ENCODE measurements at places on chromosomes 7 and 10.
A peak's percentile ranks its signal among the peaks of the same experiment; 100 is the strongest.

- no peak for DNase-seq
Observed at GRCh38 chr7:31190906-31191305, 138.8 kb downstream of the ADCYAP1R1 start.

GRCh38 chr10:111747751-111748150 lies 435.8 kb downstream of the GPAM start:
- DNase-seq, result no peak

DNA sequence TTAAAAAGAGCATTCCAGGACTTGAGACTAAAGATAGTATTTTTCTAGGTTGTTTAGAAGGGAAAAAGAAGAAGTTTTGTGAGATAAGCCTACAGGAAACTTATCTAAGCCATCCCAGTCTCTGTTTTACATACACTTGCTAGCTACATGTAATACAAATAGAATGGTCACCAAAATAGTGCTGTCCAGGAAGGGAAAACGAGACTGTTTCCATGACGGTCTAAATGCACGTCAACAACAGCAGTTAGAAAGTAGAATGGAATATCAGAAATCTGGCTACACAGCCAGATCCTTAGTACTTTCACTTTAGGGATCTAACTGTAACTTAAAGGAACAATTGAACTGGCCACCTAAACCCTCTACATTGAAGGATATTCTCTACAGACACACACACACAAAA lies 117.6 kb downstream of the TSPAN12 start:
- DNase-seq, result no peak

GRCh38 chr7:4862156-4862555 lies 326 bp upstream of the PAPOLB start:
- no peak for DNase-seq

DNA sequence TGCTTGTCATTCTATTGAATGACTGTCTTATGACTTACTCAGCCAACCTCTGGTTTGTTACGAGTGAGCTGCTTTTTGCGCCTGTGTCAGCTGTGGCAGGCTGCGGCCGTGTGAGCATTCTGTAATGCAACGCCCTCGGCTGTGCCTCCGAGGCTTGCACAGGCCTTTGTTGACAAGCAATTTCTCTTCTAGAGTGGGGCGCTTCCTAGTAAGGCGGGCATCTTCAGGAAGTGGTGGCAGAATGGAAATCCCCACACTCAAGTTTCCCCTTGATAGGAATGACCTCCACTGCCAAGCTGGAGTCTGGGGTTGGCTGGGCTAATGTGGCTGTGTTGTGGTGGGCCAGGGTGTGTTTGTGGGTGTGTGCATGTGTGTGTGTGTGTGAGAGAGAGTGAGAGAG lies 20.2 kb upstream of the TMEM178B start:
- no peak for DNase-seq

- no peak for DNase-seq
Observed at GRCh38 chr10:31426401-31426800, 107.4 kb downstream of the ZEB1 start.

DNA sequence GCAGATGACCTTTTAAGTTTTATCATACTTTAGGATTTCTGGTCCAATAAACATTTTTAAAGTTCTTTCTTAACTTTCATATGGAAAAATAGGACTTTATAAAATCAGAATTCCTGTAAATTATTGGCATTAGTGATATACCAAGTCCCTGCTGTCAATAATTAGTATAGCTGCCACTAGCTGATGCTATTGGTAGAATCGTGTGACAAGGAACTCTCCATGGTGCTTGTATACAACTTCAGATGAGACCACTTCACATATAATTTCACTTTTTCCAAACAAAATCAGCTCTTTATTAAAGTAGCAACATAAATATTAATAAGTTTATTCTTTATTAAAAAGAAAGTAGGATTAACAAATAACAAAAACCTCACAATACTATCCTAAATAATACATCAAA lies 49.9 kb downstream of the ZNF800 start:
- no peak for DNase-seq

GRCh38 chr10:126135177-126135576 lies 238.8 kb downstream of the FANK1 start:
- DNase-seq, result no peak

DNA sequence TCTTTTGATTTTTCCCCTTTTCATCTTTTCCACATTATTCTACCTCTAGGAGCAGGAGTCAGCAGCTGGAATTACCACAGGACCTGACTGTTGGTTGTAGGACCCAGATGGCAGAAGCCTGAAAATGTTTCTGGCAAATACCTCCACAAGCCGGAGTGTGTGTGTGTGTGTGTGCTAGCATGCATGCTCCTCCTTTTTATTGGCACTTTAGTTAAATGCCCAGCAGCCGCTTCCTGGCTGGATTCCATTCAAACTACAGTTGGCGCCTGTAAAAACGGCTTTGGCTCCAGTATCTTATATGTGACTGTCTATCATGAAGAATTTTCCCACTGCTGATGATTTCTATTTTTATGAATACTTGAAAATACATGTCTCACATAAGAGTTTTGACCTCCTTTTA lies 319.7 kb upstream of the SP4 start:
- DNase-seq, result peak; percentile 15

- no peak for DNase-seq
Observed at GRCh38 chr7:43119371-43120075, 7.1 kb downstream of the HECW1 start.

GRCh38 chr10:79493806-79494205 lies 18.5 kb upstream of the EIF5AL1 start:
- DNase-seq, result no peak

- DNase-seq, result no peak
Observed at GRCh38 chr10:60270426-60270825, 119.2 kb downstream of the ANK3 start.

DNA sequence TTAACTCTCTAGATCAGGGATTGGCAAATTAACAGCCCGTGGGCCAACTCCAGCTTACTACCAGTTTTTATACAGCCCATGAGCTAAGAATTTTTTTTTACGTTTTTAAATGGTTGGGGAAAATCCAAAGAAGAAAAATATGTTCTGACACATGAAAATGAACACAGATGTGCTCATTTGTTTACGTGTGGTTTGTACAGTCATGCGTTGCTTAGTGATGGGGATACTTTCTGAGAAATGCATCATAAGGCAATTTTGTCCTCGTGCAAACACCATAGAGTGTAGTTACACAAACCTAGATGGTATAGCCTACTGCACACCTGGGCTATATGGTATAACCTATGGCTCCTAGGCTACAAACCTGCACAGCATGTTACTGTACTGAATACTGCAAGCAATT lies 8.3 kb upstream of the SMKR1 start:
- DNase-seq, result no peak

DNA sequence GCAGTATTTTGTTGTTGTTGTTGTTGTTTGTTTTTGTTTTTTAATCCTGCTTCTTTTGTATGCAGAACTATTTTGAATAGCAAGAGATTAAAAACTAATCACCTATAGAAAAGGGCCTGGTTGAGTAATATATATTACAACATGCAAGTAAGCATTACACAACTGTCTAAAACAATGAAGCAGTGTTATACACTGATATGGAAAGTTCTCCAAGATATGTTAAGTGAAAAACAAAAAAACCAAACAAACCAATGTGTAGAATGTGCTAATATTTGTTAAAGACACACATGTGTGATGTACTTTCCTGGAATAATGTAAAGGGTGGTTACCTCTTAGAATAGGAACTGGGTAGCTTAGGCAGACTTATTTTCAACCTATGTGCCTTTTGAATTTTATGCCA lies 117.4 kb downstream of the ZNF365 start:
- DNase-seq, result no peak

- DNase-seq, result peak; percentile 14
Observed at GRCh38 chr10:131859341-131860020, 41.3 kb upstream of the PPP2R2D start.

- no peak for DNase-seq
Observed at GRCh38 chr7:10724449-10724848, 249.2 kb upstream of the PHF14 start.

GRCh38 chr10:36280890-36281499 lies 638.9 kb upstream of the FZD8 start:
- DNase-seq, result no peak

GRCh38 chr7:143205560-143206293 lies 16.1 kb upstream of the TAS2R40 start:
- no peak for DNase-seq

DNA sequence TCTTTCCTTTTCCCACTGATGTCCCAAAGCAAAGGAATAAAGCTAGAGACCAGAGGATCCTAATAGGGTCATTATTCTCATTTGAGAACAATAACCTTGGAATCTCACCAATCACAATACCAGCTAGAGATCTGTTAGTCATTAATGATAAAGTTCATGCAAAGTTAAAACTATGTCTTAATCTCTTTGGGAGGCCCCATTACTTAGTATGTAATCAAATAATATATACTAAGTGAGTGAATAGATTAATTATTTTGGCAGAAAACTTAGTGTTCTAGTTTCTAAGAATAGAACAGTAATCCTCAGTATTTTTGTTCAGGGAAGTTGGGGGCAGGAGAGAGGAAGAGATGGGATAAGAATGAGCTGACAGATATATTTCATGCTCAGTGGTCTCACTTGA lies 227.2 kb downstream of the MTERF1 start:
- DNase-seq, result no peak

DNA sequence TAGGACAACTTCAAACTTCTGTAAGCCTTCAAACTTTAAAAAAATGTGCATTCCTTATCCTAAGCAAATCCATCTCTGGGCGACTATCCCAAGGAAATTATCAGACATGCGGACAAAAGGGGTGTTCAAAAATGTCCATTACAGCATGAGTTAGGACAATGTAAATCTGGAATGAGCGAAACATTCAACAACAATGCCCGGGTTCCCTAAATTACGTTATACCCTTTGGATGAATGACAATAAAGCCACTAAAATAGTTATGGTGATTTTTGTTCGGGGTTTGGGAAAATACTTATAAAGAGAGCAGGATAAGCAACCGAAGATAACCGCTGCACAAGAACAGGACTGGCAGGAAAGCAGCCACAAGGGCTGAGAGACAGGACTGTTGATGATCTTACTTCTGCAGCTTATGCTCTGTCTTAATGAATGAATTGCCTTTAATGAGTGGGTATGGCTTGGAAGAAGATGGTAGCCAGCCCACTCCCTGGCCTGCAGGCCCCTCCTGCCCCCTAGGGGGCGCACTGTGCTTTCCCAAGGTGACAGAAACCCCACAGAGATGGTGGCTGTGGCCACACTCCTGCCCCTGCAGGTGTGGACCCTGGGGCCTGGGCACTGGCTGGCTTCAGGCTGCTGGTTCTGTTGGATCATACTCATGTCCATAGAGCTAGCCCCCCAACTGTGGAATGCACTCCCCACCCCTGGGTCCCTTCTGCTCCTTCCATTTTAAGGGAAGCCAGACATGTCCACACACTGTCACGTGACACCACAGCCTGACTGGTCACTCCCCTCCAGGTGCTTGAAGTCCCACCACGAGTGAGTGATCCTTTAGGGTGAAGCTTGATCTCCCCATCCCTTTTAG lies 45.0 kb downstream of the ZCCHC24 start:
- DNase-seq, result no peak

- DNase-seq, result peak; percentile 43
Observed at GRCh38 chr10:8873310-8873709, 818.8 kb downstream of the GATA3 start.

GRCh38 chr7:13290975-13291374 lies 603.5 kb downstream of the ARL4A start:
- no peak for DNase-seq

DNA sequence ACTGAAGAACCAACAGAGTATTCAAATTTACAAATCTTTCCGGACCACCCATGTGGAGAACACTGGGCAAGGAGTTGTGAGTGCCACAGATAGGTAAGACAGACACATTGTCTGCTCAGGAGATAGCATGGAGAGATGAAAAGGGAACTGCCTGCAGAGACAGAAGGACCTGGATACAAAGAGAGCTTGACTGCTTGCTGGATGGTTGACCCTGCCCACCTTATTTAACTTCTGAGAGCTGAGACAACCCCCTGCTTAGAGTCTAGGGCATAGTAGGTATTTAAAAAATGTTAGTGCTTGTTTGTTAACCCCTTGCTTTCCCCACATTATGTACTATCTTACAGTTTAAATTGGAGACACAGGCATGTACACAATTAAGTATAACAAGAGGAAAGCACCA lies 314.1 kb downstream of the THSD7A start:
- no peak for DNase-seq

GRCh38 chr7:27101171-27101956 lies 1.1 kb downstream of the HOXA2 start:
- DNase-seq, result peak; percentile 92

DNA sequence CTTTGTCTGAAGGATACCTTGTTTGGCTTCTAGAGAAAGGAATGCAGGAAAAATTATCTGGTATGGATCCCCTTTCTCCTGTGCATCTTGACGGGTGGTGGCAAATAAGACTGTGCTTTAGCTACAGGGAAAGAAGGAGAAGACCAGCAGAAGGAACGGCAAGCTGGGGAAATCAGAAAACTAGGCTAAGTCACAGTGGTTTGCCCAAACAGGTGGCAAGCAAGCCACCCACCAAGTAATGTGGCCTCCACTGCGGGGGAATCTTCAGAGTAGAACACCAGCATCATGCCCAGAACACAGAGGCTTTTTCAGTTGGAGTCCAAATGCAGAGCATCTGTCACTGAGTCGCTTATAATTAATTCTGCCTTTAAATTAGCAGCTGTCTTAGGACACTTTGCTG lies 282.8 kb downstream of the PHF14 start:
- no peak for DNase-seq

GRCh38 chr10:95293631-95294030 lies 2.8 kb upstream of the PDLIM1 start:
- DNase-seq, result no peak

- peak; percentile 91 for DNase-seq
Observed at GRCh38 chr10:103265717-103266329, 11.1 kb upstream of the INA start.

- no peak for DNase-seq
Observed at GRCh38 chr10:131178521-131179331, 132.8 kb downstream of the TCERG1L start.

- DNase-seq, result no peak
Observed at GRCh38 chr10:89171263-89171872, 35.7 kb downstream of the CH25H start.

DNA sequence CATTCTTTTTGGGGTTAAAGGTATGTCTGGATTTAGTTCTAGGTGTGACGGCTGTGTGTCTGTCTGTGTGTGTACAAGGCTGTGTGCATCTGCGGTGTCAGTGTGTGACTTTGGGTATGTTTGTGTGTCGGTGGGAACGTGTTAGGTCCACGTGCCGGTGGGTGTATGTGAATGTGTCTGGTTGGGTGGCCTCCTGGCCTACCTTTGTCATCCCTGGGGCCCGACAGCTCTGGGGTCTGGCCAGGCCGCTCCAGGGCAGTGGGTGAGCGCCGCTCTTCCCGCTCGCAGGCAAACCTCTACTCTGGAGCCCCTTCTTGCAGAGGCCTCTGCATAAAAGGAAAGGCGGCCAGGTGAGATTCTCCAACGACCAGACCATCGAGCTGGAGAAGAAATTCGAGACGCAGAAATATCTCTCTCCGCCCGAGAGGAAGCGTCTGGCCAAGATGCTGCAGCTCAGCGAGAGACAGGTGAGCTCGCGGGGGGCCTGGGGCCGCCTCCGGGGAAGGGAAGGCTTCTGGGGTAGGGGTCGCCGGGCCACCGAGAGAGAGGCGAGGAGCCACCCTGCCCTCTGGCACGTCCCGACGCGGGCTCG lies 2.4 kb downstream of the HHEX start:
- no peak for DNase-seq

- peak; percentile 67 for DNase-seq
Observed at GRCh38 chr7:10300577-10300976, 673.1 kb upstream of the PHF14 start.
